ENCODE measurements at places on chromosomes 12 and 14.

DNA sequence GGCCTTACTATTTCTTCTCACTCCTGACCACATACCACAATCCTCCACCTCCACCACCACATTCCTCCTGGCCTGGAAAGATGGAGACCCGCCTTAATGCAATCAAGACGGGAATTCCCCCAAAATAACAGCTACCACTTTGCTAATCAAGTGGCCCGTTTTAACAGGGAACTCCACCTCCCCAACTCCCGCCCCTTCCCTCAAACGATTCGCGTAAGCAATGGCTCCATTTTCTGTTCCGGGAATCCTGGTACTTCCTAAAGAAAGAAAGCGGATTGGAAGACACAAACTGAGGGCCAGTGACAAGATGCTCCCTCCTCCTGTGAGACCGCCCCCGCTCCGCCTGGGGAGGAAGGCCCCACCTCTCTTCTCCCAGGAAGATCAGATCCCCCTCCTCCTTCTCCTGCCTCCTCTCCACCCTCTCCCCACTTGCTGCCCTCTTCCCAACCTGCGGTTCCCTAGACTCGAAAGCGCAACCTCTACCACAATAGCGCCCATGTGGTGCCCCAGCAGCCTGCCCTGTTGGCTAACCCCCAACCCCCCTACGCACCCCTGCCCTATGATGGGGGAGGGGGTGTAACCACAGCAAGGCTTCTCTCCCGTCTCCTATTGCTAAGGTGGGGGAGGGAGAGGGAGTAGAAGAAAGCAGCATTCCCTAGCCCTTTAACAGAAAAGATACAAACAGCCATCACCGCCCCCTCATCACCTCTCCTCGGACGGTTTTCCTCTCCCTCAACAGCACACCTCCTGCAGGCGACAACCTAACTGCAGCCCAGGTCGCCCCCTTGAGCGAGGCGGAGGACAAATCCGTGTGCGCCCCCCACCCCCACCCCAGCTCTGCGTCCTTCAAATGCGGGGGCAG, 777 bp downstream of the ARF3 start:
- DNase-seq, result no peak

GRCh38 chr12:54891717-54892478, 37.6 kb downstream of the MUCL1 start:
- DNase-seq, result peak; percentile 61

- no peak for DNase-seq
Measured at GRCh38 chr12:47901063-47901717, 3.6 kb downstream of the VDR start.

GRCh38 chr12:20368651-20369304, 441 bp downstream of the PDE3A start:
- DNase-seq, result no peak

GRCh38 chr12:26135010-26135420, 10.2 kb upstream of the BHLHE41 start:
- DNase-seq, result no peak
